NCI-H1105 (cell line): ENCODE measurements at places on chromosomes 11 and 22.
A peak's percentile ranks its signal among the peaks of the same experiment; 100 is the strongest.

DNA sequence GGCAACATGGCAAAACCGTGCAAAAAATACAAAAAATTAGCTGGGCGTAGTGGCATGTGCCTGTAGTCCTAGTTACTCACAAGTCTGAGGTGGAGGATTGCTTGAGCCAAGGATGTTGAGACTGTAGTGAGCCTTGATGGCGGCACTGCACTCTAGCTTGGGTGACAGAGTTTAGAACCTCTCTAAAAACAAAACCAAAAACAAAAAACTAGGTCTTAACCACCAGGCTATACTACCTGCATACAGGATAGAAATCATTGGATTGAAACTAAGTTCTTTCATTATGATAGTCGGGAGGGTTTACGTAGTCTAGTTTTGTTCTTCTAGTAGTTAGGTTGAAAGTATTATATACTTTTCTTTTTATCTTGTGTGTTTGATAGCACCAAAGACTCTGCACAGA is 5.8 kb downstream of the RNF214 start:
- DNase-seq = no peak

GRCh38 chr11:117314840-117315239 is 1.2 kb downstream of the BACE1 start:
- DNase-seq = no peak

DNA sequence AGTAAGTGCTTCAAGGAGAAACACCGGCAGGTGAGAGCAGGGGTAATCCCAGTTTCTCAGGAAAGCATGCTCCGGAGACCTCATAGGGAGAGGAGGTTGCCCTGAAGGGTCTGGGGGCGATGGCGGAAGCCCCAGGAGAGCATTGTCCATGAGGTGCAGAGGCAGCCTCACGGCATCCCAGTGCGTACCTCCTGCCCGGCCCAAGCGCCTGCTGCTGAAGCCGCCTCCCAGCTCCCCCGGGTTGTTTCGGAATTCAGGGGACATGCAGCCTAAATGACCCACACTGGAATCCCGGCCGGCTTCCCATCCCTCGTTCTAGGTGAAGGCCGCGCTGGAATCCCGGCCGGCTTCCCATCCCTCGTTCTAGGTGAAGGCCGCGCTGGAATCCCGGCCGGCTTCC is 2.7 kb downstream of the ZBED4 start:
- no peak for DNase-seq

GRCh38 chr11:69088676-69089146 is 40.0 kb downstream of the TPCN2 start:
- DNase-seq = peak; percentile 53

DNA sequence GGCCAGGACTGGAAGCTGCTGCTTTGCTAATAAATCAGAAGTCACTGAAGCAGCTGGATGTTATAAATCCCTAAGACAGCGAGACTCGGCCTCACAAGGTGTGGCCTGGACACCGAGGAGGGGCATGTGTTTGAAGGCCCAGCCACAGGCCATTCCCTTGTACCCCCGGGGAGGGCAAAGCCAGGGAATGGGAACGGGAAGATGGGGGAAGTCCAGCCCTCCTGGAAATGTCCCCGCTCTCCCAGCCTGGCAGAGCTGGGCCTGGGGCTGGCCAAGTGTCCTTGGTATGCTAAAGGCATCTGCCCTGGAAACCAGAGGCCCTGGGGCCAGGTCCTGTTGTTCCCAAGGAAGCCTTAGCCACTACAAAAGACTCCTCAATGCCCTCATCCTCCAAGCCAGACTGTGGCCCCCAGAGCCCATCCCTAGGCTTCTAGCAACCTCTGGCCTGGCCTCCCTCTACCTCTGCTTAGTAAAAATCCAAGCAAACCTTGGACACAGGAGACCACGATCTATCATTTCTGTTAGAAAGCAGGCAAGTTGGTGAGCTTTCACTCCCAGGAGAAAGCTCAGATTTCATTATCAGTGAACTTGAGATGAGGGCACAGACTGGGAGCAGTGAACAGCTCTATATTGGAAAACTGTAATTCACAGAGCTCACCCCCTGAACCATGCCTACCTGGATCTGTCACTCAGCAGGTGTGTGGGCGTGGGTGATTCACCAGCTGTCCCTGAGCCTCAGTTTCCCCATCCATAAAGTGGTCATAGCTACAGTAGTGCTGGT is 11.0 kb downstream of the CHST1 start:
- no peak for DNase-seq

DNA sequence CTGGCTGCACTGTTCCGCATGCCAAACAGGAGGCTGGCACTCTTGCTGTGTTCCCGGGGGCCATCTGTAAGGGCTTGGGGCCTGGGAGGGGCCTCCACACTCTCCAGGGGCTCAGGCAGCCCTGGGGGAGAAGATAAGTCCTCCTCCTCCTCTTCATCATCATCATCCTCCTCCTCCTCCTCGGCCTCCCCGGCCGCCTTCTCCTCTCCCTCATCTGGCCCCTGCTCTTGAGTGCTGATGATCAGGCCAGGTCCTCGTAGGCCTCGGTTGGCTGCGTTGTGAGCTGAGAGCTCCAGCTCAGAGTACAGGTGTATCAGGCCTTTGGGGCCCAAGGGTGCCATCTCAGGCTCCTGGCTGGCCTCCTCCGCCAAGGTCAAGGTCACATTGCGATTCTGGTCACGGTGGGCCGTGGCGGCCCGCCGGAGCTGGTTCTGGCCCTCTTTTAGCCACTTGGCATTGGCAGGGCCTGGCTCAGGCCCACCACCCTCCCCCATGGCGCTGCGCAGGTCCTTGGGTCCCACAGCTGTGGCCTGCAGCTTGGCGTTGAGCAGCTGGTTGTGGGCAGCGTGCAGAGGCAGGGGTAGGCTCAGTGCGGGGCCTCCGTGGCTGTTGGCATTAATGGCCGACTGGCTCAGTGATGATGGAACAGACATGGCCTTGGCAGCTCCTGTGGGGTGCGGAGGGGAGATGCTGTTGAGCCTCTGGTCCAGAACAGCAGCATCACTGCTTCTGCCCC is 8.0 kb downstream of the APBB1 start:
- no peak for DNase-seq

DNA sequence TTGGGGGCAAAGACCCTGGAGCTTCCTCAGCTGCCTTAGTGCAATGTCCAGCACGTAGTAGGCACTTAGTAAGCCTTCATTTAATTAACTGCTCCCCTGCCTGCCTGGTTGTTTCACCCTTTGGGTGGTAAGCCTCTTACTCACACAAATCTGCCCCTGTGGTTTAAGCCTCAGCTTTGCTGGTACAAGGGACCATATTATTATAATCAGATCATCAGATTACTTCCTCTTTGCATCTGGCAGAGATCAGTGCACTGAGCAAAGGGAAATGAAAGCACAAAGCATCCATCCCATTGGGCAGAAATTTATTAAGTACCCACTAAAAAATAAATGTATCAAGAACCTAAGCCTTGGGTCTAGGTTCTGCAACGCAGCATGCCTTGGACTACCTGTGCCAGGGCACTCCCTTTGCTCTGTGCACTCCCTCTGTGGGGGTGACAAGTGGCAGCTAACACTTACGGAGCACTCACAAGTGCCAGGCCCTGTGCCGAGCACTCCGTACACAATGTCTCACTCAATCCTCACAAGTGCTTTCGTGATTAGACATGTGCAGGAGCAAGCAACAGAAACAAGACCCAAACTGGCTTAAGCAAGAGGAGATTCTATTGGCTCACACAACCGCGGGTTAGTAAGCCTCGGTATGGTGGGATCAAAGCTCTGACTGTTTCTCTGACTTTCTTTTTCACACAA is 34.9 kb upstream of the DAGLA start:
- no peak for DNase-seq

- no peak for DNase-seq
Observed at GRCh38 chr11:44620328-44620725, 54.9 kb downstream of the CD82 start.

- DNase-seq = no peak
Observed at GRCh38 chr22:39940757-39941305, 19.4 kb upstream of the TMA7B start.

- DNase-seq = no peak
Observed at GRCh38 chr22:50438305-50439275, 36.2 kb downstream of the SBF1 start.

DNA sequence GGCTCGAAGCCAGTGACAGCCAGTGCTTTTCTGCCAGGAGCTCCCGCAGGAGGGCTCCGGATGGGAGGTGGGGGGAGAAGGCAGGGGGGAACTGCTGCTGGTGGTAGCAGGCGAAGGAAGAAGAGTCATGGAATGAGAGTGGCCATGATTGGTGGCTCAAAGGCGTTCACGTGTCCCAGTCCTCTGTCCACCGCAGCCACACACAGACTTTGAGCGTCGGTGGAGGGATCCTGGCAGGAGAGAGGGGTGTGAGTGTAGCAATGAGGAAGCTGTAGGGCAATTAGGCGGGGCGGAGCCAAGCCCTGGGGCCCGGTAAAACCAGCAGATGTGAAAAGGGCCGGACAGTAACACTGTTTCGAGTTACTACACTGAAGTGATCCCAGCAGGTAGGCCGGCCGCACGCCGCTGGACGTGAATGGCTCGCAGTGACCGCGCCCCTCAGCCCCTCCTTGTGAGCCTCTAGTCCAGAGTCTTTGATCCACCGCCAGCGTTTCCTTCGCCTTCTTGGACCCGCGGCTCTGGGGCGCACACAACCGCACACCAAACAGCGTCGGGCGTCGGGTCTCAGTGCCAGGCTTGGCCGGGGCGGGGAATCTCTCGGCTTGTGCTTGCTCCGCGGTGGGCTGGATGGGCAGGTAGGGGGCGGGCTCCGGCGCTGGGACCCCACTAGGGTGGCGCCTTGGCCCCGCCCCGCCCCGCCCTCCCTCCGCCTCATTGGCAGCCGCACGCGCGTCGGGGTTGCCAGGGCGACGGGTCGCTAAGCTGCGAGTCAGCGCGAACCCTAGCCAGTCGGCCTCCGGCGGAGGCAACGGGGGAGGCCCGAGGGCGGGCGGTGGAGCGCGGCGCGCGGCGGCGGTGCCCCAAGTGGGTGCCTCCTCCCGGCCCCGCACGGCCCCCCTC is at the start of gene LRRC10B:
Gene LRRC10B (plus strand): TSS at position 788 of the 900 bp plus-strand sequence. CDS start 250 bp downstream, outside the sequence.
- DNase-seq = peak; percentile 86

DNA sequence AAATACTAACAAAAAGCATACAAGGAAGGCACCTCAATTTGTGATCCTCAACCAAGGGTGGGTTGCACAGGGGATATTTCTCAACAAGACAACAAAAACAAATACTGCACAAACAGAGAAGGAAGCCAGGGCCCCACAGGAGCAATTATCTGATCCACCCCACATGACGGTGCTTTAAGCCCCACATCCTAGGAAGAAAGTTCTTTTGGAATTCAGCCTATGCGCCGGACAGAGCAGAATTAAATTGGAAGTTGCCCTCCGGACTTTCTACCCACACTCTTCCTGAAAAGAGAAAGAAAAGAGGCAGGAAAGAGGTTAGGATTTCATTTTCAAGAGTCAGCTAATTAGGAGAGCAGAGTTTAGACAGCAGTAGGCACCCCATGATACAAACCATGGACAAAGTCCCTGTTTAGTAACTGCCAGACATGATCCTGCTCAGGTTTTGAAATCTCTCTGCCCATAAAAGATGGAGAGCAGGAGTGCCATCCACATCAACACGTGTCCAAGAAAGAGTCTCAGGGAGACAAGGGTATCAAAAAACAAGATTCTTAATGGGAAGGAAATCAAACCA is 40.6 kb downstream of the OSBP start:
- DNase-seq = no peak

GRCh38 chr11:102843489-102843888 is at the start of gene MMP3:
TSS of gene MMP3 (minus strand) at chr11:102843609. CDS start at chr11:102843546, 63 bp downstream.
- DNase-seq = no peak

DNA sequence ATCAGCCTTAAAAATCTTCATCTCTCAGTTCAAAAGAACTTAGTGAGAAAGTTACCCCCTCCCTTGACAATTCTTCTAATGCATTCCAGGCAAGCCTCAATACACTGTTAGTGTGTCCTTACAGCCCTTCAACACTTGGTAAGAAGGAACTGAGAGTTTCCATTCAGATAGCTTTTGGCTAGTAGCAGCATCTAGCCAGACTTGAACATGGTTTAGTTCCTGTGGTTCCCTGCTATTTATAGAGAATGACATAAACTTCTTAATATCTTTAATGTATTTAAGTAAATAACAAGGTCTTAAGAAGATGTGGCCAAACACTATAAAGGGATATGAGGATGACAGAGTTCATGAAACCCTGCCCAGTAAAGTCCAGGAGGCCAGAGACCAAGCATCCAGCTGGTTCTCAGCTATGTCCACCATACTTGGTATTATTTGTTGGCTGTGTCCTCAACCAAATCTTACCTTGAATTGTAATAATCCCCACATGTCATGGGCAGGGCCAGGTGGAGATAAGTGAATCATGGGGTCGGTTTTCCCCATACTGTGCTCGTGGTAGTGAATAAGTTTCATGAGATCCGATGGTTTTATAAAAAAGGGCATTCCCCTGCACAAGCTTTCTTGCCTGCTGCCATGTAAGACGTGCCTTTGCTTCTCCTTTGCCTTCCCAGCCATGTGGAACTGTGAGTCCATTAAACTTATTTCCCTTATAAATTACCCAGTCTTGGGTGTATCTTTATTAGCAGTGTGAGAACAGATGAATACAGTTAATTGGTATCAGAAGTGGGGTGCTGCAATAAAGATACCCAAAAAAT is 132.4 kb downstream of the LARGE1 start:
- no peak for DNase-seq

GRCh38 chr11:73308003-73308960 is at the start of gene ARHGEF17:
TSS of gene ARHGEF17 (plus strand) at chr11:73308276. CDS start at chr11:73308639, 363 bp downstream.
- peak; percentile 85 for DNase-seq

GRCh38 chr22:47067321-47067890 is 305.0 kb downstream of the TBC1D22A start:
- DNase-seq = no peak

DNA sequence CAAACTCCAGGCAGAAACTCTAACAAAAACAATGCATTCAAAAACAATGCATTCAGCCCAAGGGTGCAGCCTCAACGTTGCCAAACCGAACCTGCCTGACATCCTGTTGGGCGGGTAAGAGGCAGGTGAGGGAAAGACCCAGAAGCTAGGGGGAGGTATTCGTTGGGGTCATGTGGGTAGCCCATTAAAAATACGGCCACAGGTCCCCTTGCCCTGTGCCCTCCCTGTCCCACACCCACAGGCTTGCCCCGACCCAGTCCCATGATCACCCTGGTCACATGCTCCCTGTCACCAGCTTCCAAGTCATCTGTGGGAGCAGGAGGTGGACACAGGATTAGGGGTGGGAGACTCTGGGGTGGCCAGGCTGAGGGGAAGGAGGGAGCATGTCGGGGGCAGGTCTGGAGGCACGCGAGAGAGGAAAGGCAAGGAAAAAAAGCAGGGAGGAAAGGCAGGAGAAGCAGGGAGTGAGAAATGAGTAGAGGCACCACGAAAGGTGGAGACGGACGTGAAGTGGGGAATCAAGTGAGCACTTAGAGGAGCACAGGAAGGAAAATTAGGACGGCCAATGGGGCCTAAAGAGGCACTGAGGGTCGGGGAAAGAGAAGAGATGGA is 683 bp downstream of the PLA2G6 start:
- no peak for DNase-seq

- DNase-seq = peak; percentile 69
Observed at GRCh38 chr11:57568330-57568766, 876 bp upstream of the UBE2L6 start.
